ENCODE measurements at places on chromosomes 13 and 19. TPM values are rescaled to one million over a fixed set of nuclear protein-coding genes. Genes with fewer than 3 reads are reported as not detected.

- no peak for DNase-seq
Observed at GRCh38 chr19:676339-677105, at the start of gene FSTL3. Gene FSTL3, plus strand, starts transcription at chr19:676392. Its CDS starts 32 bp downstream, at chr19:676424.

- no peak for DNase-seq
Observed at GRCh38 chr13:87042946-87043345, 628.2 kb upstream of the SLITRK5 start.

DNA sequence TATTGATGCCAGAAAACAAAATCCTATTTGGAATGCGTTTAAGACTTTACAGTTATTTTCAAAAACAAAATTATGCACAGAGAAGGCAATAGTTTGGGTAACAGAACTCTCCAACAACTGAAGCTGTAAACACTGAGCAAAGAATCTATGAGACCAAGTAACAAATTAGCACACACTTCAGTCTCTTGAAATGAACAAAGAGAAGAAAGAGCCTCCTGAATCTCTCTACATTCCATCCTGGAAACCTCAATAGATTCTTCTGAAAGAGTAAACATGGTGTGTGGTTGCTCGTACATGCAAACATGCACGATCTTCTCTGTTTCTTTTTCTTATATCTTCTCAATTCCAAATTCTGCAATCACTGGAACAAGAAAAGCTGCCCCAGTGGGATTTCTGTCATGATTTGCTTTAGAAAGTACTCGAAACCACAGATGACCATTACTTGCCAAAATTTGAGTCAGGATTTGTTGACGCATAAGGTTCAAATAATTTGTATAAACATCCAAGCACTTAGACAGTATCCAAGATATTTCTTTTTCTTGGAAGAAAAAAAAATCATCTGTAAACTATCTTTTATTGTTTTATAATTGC lies 137.9 kb upstream of the DACH1 start:
- DNase-seq: no peak

- no peak for DNase-seq
Observed at GRCh38 chr13:106038752-106039151, 496.7 kb downstream of the EFNB2 start.

- DNase-seq: no peak
Observed at GRCh38 chr13:59674616-59675015, 489.1 kb downstream of the DIAPH3 start.

- DNase-seq: no peak
Observed at GRCh38 chr13:105047676-105048295, 1487.7 kb downstream of the EFNB2 start.

DNA sequence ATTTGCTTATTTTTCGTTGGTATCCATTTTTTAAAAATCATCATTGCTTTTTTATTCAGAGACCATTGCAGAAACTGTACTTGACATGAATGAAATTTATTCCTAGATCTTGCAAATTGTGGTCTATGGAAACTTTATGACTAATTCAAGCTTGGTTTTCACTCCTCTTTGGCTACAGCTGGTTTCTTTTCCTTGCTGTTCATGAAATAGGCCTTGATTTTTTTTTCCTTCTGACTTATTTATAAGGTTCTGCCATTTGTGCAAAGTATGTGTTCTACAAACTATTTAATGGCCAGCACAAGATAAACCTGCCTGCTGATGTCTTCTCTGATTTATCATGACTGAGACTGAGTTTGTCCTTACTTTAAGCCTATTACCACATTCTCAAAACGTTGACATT lies 764.0 kb upstream of the SLITRK5 start:
- DNase-seq: no peak

Gene BRSK1
- 12.5 TPM for polyA plus RNA-seq

Gene CHMP2A
- 92.3 TPM for polyA plus RNA-seq

DNA sequence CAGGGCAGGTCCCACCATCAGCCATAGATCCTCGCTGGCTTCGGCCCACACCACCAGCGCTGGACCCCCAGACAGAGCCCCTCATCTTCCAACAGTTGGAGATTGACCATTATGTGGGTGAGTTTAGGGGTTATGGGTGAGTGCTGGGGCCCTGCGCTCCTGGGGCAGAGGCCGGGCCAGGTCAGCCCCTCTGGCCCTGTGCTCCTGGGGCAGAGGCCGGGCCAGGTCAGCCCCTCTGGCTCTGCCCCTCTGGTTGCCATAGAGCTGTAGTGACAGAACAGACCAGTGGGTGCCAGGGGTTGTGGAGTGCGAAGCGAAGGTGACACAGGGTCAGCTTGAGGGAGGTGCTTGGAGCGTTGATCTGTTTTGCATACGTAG lies 15.2 kb downstream of the POLD1 start:
- peak; percentile 42 for DNase-seq

DNA sequence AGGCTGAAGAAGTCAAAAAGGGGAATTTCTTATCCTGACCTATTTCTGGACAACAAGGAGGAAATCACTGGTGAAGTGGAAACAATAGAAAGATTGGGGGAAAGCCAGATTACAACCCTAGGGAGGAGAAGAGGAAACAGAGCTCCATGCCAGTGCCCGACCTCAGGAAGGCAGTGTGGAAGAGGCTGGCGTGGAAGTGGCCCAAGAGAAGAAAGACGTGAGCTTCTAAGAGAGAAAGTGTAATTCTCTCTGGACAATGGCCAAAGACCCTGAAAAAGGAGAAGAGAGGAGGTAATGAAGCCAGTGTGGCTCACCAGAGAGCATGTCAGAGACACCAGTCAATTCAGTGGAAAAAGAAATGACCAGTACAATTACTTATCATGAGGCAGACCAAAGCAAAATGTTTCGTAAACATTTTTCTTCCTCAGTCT lies 52.6 kb upstream of the URAD start:
- DNase-seq: no peak

DNA sequence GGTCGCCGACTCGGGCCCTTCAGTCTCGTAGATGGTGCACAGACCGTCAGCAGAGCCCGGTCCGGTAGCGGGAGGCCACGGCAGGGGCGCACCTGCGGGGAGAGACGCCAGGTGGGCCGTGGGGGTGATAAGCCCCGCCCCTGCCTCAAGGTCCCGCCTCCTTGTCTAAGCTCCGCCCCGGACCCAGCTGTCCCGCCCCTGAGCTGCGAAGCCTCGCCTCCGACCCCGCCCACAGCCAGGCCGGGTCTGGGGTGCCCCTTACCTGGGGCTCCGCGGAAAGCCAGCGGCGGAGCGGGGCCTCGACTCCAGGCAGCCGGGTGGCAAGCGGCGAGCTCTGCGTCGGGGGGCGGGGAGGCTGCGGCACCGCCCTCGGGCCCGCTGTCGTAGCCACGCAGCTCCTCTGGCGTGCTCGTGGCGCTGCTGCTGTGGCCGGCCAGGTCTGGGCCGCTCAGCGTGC lies 4.7 kb downstream of the PRR36 start:
- peak; percentile 87 for DNase-seq

DNA sequence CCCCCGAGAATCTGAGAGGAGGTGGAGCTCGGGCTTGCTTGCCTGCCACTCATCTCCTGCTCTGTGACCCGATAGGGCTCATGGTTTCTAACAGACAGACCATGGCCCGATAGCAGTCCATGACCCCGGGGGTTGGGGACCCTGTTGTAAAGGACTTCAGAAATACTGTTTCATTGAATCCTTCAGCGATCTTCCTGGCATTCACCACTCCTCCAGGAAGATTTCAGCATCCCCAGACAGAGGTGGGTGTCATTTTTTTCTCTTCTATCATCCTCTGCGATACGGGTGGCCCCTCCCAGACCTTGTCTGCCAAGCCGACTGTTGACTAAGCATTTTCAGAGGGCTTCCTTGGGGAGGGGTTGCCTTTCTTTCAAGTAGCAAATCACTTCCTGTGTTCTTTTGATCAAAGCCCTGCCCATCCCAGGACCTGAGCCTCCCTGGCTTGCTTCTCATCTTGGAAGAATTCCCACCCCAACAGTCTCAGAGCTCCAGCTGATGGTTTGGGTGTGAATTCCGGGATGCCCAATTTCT lies 1.7 kb downstream of the MYO1F start:
- DNase-seq: no peak

DNA sequence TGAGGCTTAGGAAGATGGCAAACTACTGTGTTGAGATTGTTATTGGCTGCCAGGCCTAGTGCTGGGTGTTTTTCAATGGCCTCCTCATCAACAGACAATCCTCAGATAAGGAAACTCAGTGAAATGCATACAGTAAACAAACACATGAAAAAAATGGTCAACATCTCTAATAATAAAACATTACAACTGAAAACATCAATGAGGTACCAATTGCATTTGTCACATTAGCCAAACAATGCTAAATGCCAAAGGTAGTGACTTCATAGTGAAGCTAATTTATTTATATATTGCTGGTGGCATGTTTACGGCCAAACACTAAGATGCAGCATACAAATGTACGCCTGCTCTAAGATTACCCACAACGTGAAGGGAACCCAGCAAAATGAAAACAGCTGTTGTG lies 224.0 kb upstream of the UBL3 start:
- DNase-seq: no peak

Gene IL27RA
- 8.4 TPM for polyA plus RNA-seq

Gene SLC6A16
- polyA plus RNA-seq: 4.5 TPM

DNA sequence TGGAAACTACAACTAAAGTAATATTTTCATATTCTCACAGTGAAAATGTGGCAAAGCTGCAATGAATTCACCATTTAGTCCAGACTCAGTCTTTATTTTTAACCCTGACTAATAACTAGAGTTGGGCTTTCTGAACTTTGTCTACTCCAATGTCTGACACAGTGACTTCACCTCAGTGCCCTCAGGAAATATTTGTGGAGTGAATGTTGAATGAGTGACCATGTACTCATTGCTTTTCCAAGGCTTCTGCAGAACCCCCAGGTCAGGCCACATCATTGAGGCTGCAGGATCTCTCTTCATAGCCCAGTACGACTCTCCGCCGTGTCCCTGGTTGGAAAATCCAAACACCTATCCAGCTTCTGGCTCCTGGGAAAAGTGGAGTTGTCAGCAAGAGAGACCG lies 1.8 kb downstream of the ZNF175 start:
- no peak for DNase-seq

Gene OR7A5
- polyA plus RNA-seq: not detected

Gene SMIM17
- polyA plus RNA-seq: 3.1 TPM

Gene SH2D3A
- polyA plus RNA-seq: 6.9 TPM

DNA sequence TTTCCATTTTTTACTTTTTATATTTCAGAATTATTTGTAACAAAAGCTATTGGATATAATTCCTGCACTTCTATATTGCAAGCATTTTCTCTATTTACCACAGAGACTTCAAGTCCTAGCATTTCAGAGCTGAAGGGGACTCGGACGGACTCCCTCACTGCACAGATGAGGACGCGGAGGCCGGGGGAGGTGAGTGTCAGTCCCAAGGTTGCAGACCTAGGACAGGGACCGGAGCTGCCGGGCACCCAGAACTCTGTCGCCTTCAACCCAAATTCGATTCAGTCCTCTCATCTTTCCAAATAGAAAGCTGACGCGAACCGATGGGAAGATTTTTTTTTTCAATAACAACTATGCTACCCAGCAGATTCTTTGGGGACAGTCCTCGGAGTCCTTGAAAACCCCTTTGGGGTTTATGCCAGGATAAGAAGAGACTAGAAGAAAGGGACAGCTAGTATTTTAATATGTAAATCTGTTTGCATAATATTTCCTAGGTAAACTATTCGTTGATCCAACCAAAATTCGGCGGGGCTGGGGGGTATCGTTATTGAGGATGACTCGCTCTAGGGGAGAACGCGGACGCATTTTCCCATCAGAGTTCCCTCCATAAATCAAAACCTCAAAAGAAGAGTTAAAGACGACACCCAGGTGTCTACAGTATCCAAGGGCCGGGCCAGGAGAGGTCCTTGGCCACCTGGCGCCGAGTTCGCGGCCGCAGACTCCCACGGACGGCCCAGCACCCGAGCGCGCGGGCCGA lies 803 bp downstream of the FLT3 start:
- no peak for DNase-seq

- DNase-seq: no peak
Observed at GRCh38 chr13:27043013-27043412, 128.6 kb downstream of the USP12 start.

- no peak for DNase-seq
Observed at GRCh38 chr19:38862321-38863059, 12.7 kb upstream of the HNRNPL start.

DNA sequence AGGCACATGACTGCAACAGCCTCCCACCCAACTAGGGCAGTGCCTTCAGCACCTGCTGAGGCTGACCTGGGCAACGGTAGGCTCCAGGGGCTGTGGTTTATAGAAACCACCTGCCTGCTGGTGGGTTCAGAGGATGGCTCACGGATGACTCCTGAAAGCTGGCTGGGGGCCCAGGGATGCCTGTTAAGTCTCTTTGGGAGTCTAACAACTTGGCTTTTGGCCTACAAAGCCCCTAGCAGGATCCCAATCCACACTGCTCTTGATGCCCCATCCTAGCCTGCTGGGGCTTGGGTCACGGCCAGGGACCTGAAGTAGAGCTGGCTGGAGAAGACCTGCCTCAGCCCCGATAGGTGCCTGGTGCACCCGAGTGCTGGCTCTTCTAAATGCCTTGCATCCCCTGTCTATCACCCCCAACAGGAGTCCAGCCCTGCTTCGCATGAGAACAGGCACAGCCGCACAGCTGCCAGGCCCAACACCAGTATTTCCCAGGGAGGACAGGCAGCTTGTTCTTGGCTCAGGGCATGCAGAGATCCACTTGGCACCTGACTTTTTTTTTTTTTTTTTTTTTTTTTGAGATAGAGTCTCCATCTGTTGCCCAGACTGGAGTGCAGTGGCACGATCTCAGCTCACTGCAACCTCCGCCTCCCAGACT lies 9.1 kb upstream of the EPHX3 start:
- no peak for DNase-seq
